Effector memory CD4-positive, alpha-beta T cell (primary cell): ENCODE measurements at places on chromosomes 3 and 15.

- no peak for DNase-seq
Measured at GRCh38 chr15:56146756-56147155, 96.9 kb downstream of the RFX7 start.

- DNase-seq: no peak
Measured at GRCh38 chr3:141331377-141332318, 36.7 kb upstream of the ZBTB38 start.

DNA sequence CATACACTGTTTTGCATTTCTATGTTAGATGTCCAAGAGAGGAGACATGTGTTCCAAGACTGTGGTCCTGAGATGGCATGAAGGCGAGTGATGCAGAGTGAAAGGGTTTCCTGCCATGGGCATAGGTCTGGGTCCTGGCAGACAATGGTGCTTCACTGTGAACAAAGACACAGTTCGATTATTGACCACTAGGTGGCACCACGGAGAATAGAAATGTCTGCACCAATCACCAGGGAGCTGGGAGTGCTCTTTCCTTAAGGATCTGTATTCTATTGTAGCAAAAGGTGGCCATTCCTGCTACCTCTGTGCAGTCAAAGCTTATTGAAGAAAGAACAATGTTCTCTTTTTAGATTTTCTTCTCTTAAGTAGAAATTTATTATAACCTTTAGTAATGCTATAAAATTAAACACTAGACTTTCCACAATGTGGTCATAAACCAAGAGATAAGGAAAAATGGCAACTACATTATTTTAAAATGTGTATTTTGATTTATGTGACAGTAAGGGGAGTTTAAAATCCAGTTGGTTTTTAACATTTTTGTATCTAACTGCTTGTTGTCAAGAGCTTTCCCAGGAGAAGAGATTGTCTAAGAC lies 88.7 kb downstream of the GABRG3 start:
- no peak for DNase-seq

GRCh38 chr3:170551252-170551651 lies 34.6 kb downstream of the SLC7A14 start:
- DNase-seq: no peak

- no peak for DNase-seq
Measured at GRCh38 chr15:68348081-68348480, 70.5 kb downstream of the FEM1B start.

DNA sequence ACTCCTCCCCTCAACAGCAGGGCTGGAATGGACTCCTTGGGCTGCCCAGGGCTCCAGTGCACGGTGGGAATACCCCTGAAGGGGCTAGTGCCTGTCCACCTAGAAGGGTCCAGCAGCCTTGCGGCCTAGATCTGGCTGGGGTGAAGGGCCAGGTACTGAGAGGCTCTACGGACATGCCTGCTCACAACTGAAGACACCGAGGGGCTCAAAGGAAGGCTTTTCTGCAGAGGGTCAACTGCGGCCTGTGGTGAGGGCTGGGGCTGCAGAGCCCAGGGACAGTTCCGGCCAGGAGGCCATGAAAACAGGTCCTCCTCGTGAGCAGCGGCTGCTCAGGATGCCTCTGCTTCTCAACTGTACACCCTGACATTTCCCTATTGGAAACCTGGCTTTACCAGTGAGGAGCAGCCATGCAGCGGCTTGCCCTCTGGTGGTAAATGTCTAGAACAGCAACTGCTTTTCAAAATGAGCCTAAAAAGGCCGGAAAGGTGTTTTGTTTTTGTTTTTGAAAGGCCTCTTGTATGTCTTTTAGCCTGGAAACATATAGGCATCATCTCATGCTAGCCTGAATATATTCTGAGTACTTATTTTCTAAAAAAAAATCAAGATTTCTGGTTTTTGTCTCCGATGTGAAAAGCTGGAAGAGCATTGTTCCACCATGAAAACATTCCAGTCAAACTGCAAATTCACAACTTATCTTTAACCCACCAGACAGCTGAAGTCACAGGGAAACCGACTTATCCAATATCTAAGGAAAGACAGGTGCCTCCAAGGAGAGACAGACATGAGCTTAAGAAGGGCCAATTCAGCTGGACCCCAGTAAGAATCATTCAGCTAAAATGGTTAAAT lies 163.4 kb downstream of the KLF13 start:
- DNase-seq: no peak

- DNase-seq: no peak
Measured at GRCh38 chr3:32450426-32450825, 52.2 kb downstream of the CMTM6 start.

DNA sequence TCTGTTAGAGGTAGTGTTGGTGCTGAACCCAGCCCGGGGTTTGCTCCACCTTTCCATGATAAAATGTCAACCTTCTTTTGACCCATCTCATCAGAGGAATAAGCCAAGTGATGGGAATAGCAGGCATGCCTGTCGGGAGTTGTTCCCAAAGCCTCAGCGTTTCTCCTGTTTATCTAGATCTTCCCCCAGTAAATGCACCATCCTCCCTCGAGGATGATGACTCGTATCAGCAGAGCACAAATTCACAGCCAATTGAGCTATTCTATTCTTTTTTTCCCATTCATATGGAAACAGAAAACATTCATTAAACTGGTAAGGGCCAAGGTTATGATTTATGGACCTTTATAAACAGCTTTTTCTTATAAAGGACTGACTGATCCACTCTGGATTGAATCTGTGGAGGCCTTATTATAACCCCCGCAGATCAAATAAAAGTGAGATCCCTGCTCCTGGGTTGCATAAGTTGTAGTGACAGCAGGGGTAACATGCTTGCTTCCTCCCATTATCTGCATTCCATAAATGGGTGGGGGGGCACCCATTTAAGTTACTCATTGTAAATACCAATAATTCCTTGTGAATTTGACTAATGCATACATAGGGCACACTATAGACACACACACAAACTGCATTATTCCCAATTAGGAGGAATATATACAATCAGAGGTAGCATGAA lies 207.3 kb downstream of the PLCL2 start:
- no peak for DNase-seq

GRCh38 chr15:55250941-55251340 lies 38.7 kb downstream of the RAB27A start:
- DNase-seq: no peak

- no peak for DNase-seq
Measured at GRCh38 chr3:125191730-125192129, 20.8 kb downstream of the SLC12A8 start.
